ENCODE measurements at places on chromosomes 6 and 20. TPM values are rescaled to one million over a fixed set of nuclear protein-coding genes. Genes with fewer than 3 reads are reported as not detected.

Gene RAB44
- not detected for total RNA-seq

- peaks cover 88% of the 10 kb centered on the region for H3K36me3 ChIP-seq
- peak overlapping the region; percentile 45 for H3K27ac ChIP-seq
- DNase-seq = no peak
- H3K4me1 ChIP-seq = peaks cover 25% of the 10 kb centered on the region
- peak overlapping the region; percentile 76 for H3K4me3 ChIP-seq
Observed at GRCh38 chr20:43460172-43460829, 2.6 kb downstream of the SRSF6 start.

Gene ADGRF5
- 0.07 TPM for total RNA-seq

GRCh38 chr20:57856658-57857057 lies 146.8 kb upstream of the PMEPA1 start:
- no peaks in the 10 kb centered on the region for H3K36me3 ChIP-seq
- DNase-seq = no peak
- H3K4me3 ChIP-seq = no peak overlapping the region
- no peaks in the 10 kb centered on the region for H3K27me3 ChIP-seq
- H3K27ac ChIP-seq = no peak overlapping the region

Gene ANKRD66
- not detected for total RNA-seq

DNA sequence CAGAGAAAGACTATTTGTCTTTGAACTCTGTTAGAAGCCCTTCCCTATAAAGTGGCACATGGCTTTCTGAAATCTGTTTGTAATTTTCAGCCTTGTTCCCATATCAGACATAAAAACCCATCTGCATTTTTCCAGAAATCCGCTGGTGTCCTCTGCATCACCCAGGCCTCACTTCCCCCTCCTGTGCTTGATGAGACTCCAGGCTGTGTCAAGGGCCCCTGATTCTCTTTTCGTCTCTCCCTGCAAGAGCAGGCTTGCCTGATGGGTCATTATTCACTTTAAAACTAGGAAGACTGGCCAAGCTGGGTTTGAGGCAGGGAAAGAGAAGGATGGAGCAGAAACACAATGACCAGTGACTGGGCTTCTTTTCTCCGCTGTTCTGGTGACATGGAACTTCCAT lies 10.6 kb upstream of the PROKR2 start:
- H3K4me1 ChIP-seq = no peaks in the 10 kb centered on the region
- DNase-seq = no peak

Gene GTSF1L
- not detected for total RNA-seq

- H3K36me3 ChIP-seq = no peaks in the 10 kb centered on the region
- DNase-seq = no peak
- no peak overlapping the region for H3K4me3 ChIP-seq
- no peaks in the 10 kb centered on the region for H3K4me1 ChIP-seq
- H3K27me3 ChIP-seq = peaks cover 26% of the 10 kb centered on the region
Observed at GRCh38 chr6:84411060-84411629, 183.7 kb upstream of the CEP162 start.

- no peak overlapping the region for H3K4me3 ChIP-seq
- peaks cover 53% of the 10 kb centered on the region for H3K4me1 ChIP-seq
- H3K27me3 ChIP-seq = no peaks in the 10 kb centered on the region
- peak overlapping the region; percentile 4 for H3K27ac ChIP-seq
- peaks cover 6% of the 10 kb centered on the region for H3K36me3 ChIP-seq
Observed at GRCh38 chr20:45037050-45037449, 63.9 kb downstream of the KCNS1 start.

Gene ZSCAN9
- 25.8 TPM for total RNA-seq

Gene TOMM34
- total RNA-seq = 61.1 TPM

GRCh38 chr6:141513830-141514229 lies 618.9 kb upstream of the GJE1 start:
- H3K27me3 ChIP-seq = no peaks in the 10 kb centered on the region
- DNase-seq = no peak
- peak overlapping the region; percentile 49 for H3K4me3 ChIP-seq
- peak overlapping the region; percentile 85 for H3K27ac ChIP-seq
- H3K4me1 ChIP-seq = no peaks in the 10 kb centered on the region

DNA sequence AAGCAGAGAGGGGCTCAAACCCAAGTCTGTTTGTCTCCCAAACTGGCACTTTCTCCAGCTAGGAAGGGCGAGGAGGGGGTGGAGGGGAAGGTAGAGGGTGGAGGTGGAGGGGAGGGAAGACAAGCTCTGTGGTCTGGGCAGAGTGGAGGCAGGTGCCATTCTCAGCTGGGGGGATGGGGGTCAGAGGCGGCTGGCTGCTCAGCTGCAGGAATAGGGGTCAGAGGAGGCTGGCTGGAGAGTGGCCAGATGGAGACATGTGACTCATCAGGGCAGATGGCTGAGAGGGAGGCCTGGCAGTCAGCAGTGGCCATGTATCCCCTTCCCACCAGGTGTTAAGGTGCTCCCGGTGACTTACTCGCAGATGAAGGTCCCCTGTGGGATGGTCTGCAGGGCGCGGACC lies 3.5 kb upstream of the SLC44A4 start:
- peaks cover 86% of the 10 kb centered on the region for H3K36me3 ChIP-seq
- no peaks in the 10 kb centered on the region for H3K27me3 ChIP-seq
- peaks cover 37% of the 10 kb centered on the region for H3K4me1 ChIP-seq
- H3K27ac ChIP-seq = no peak overlapping the region
- no peak for DNase-seq
- no peak overlapping the region for H3K4me3 ChIP-seq

DNA sequence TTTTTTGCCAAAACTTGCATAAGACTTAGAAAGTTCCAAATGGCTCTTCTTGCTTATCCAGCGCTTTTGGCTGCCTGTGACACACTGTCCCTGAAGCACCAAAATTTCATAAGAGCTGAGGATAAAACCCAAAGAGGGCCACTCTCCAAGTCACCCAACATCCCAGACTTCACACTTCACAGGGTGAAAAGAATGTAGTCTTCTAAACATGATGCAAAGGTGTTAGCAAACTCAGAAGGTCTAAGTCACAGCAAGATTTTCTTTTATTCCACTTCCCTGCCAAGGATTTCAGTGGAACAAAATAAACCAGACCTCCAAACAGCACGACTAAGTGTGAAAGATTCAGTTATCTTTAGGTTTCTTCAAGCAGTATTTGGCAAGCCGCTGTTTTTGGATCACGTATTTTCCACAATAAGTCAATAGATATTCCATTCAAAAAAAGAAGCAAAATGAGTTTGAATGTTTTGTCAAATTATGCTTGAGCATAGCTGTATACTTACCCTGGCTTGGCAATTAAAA lies 44.6 kb upstream of the CD93 start:
- DNase-seq = no peak
- H3K27ac ChIP-seq = no peak overlapping the region
- H3K27me3 ChIP-seq = no peaks in the 10 kb centered on the region
- H3K36me3 ChIP-seq = peaks cover 4% of the 10 kb centered on the region

- no peaks in the 10 kb centered on the region for H3K36me3 ChIP-seq
- no peak within 1 kb of the TSS for H3K27ac ChIP-seq
- no peak for DNase-seq
- H3K4me1 ChIP-seq = no peaks in the 10 kb centered on the region
- H3K4me3 ChIP-seq = no peak within 1 kb of the TSS
Observed at GRCh38 chr6:89217299-89217910, at the start of gene GABRR1. Gene GABRR1 (minus strand): TSS chr6:89217358. CDS start chr6:89217322, 36 bp downstream.

GRCh38 chr20:54059691-54060364 lies 10.6 kb downstream of the BCAS1 start:
- no peak overlapping the region for H3K27ac ChIP-seq
- H3K36me3 ChIP-seq = no peaks in the 10 kb centered on the region
- H3K4me1 ChIP-seq = peaks cover 8% of the 10 kb centered on the region
- H3K27me3 ChIP-seq = no peaks in the 10 kb centered on the region
- no peak for DNase-seq

Gene PRPH2
- not detected for total RNA-seq

Gene TRIM39
- total RNA-seq = 22.0 TPM
